ENCODE measurements at places on chromosomes 6 and 20. TPM values are rescaled to one million over a fixed set of nuclear protein-coding genes. Genes with fewer than 3 reads are reported as not detected.

Gene BANF2
- not detected for polyA plus RNA-seq

Gene CDH26
- 0.45 TPM for polyA plus RNA-seq

Gene ASIP
- polyA plus RNA-seq, result 234 TPM

Gene RSPO4
- 0.07 TPM for polyA plus RNA-seq

Gene PTCHD4
- 0.15 TPM for polyA plus RNA-seq

Gene GHRH
- not detected for polyA plus RNA-seq

Gene FERMT1
- 0.03 TPM for polyA plus RNA-seq

Gene PLCG1
- 81.7 TPM for polyA plus RNA-seq

Gene ANKRD6
- 7.5 TPM for polyA plus RNA-seq

Gene TINAG
- 0.22 TPM for polyA plus RNA-seq

Gene KHDC1L
- polyA plus RNA-seq, result not detected

Gene EBF4
- 3.3 TPM for polyA plus RNA-seq

Gene SEMG1
- polyA plus RNA-seq, result not detected

Gene IL20RA
- 0.28 TPM for polyA plus RNA-seq

Gene LRRC73
- polyA plus RNA-seq, result 0.44 TPM

Gene ASXL1
- 10.0 TPM for polyA plus RNA-seq

Gene TMEM170B
- polyA plus RNA-seq, result 1.3 TPM

Gene GPR6
- polyA plus RNA-seq, result not detected

Gene KIAA1755
- polyA plus RNA-seq, result 6.2 TPM

Gene PACRG
- 5.3 TPM for polyA plus RNA-seq

Gene SMOC2
- polyA plus RNA-seq, result 9.5 TPM

Gene AVP
- not detected for polyA plus RNA-seq

Gene BEND3
- 0.37 TPM for polyA plus RNA-seq

Gene NOX3
- polyA plus RNA-seq, result not detected

Gene SNX9
- polyA plus RNA-seq, result 20.9 TPM

Gene MYH7B
- polyA plus RNA-seq, result 22.1 TPM

Gene ARFGEF3
- polyA plus RNA-seq, result 0.73 TPM

Gene NRSN1
- polyA plus RNA-seq, result not detected

Gene NOTCH4
- 33.0 TPM for polyA plus RNA-seq

Gene SLC22A1
- not detected for polyA plus RNA-seq

Gene OR2B2
- polyA plus RNA-seq, result not detected

Gene TOP1
- polyA plus RNA-seq, result 13.5 TPM

Gene BPIFB4
- polyA plus RNA-seq, result not detected

Gene CFB
- 6.6 TPM for polyA plus RNA-seq

Gene CLPSL1
- not detected for polyA plus RNA-seq

Gene L3MBTL1
- polyA plus RNA-seq, result 1.2 TPM

Gene RRAGD
- polyA plus RNA-seq, result 18.1 TPM

Gene KIZ
- polyA plus RNA-seq, result 8.3 TPM

Gene PLCB4
- 14.3 TPM for polyA plus RNA-seq

Gene C20orf141
- not detected for polyA plus RNA-seq

Gene EPHA7
- 1.2 TPM for polyA plus RNA-seq

Gene OR2H1
- polyA plus RNA-seq, result not detected

Gene FOXA2
- polyA plus RNA-seq, result not detected

Gene FOXF2
- polyA plus RNA-seq, result 0.15 TPM

Gene PSMB1
- 226 TPM for polyA plus RNA-seq

Gene SLC22A3
- polyA plus RNA-seq, result 0.71 TPM

Gene GJA10
- polyA plus RNA-seq, result not detected

Gene OPRM1
- polyA plus RNA-seq, result not detected

Gene BPIFB3
- not detected for polyA plus RNA-seq

Gene NR2E1
- not detected for polyA plus RNA-seq

Gene CST1
- not detected for polyA plus RNA-seq

Data from heart right ventricle (tissue), 16 donors.